ENCODE measurements at places on chromosomes 12 and 14.

- no peak for DNase-seq
These were observed 42.7 kb downstream of the ATF7IP start for GRCh38 chr12:14408208-14408607.

DNA sequence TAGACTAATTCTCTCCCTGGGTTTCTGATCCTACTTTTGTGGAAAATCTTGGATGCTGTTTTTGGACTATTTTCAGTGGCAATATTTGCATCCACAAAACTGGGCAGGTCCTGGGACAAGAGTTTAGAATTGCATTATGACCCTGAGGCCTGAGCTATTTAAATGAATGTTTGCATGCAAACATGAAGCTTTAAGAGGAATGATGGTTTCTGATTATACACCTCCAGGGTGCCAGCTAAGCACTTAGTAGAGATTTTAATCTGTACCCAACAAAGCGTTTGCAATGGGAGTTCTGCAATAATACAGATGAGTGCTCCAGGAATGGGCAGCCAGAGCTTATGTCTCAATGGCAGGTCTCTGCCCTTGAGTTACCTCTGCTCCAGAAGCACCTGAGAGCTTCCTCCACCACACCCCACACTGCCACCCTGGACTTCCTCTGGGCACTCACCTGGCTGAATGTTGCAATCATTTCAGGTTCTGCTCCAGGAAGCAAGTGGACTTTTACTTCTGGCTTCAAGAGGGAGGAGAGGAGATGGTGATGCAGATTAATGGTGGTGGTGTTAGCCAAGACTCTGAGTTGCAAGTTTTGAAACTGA, 6.0 kb upstream of the SPTLC2 start:
- no peak for DNase-seq

DNA sequence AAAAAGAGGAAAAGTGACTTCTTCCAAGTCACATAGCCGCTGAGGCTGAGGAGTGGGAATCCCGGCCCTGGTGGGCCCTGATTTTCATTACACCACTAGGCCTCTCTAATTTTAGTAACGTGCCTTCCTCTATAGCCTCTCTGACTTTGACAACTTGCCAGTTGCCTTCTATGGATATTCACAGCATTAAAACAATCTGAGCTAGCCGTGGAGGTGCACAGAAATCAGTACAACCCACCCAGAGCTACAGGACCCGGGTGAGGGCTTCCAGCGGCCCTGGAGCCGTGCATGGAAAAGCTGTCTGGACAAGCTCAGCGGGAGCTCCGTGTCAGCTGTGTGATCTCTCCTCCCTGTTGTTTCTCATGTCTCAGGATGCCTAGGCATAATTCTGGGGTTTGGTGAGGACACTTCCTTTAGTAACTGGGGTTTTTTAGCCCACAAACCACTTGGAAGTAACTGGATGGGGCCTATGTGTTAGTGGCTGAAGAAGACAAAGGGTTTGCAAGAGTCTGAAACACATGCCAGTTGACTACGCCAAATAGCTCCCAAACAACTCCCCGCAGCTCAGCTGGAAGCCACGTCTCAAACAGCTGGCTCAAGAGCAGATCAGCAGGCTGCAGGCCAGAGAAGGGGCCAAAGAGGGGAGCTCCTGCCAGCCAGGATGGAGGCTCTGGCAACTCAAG, 53.0 kb downstream of the SSH1 start:
- no peak for DNase-seq

DNA sequence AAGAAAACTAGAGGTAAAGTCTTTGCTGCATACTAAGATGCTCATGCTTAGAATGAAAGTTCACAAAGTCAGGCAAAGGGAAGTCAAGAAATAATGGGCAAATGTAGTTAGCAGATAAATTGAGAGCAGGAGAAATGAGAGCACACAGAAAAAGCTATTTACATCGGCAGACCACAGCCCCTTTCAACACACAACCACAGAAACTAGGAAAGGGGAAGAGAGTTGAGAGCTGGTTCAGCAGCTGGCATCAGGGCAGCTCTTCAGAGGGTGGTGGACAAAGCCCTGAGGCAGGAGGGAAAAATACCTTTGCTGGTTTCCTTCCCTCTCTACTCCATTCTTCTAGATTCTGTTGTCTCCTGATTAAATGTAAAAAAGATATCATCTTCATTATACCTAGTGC, 95.4 kb upstream of the ANO4 start:
- no peak for DNase-seq

DNA sequence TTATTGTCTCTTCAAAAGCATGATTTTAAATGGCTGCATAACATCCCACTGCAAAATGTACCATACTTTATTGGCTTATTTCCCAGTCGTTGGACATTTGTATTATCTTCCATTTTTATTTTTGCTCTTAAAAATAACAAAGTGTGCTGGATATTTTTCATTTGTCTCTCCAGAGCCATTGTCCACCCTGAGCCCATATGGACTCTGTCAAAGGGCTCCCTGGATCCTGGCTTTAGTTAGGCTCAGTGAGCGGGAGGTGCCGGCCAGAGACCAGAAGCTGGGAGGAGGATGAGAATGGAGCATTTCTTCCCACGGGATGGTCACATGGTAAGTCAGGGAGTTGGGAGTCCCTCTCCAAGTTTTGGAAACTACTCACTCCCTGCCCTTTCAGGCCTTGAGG, 296.9 kb downstream of the NUAK1 start:
- no peak for DNase-seq

GRCh38 chr12:124299628-124300388, 4.9 kb downstream of the RFLNA start:
- DNase-seq, result no peak

- DNase-seq, result no peak
These were observed 1.6 kb downstream of the CLEC2B start for GRCh38 chr12:9867531-9867930.

GRCh38 chr12:132373901-132374611, 44.7 kb upstream of the GALNT9 start:
- no peak for DNase-seq

DNA sequence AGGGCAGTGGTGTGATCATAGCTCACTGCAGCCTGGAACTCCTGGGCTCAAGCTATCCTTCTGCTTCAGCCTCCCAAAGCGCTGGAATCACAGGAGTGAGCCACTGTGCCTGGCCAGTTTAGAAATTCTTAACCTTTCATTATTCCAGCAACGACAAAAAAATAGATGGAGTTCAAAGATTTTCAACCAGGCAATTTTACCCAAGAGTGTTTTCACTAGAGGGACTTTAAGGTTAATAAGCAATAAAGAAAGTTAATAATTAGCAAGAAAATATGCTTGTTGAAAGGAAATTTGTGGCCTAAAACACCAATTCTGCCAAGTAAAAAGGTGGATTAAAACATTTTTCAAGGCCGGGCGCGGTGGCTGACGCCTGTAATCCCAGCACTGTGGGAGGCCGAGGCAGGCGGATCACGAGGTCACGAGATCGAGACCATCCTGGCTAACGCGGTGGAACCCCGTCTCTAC, 14.8 kb downstream of the CDKL1 start:
- no peak for DNase-seq

DNA sequence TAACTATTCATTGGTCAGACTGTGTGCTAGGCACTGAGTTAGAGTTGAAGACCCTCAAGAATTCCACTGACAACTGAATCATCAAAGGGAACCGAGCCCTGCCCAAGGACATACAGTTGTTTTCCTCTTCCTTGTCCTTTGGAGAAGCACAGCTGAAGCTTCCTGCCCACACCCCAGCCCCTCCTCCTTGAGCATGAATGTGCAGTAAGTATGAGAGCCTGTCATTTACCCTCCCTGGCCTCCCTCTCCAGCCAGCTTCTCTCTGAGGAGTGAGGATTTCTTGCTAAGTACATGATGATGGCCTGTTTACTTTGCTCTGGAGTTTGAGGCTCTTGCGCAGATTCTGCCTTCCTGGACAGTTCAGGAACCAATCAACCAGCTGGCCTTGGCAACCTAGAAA, 235.2 kb downstream of the CACNA1C start:
- DNase-seq, result no peak

- no peak for DNase-seq
These were observed 51.9 kb downstream of the ZFYVE26 start for GRCh38 chr14:67764496-67764895.

- DNase-seq, result no peak
These were observed 66.9 kb upstream of the NRXN3 start for GRCh38 chr14:78103271-78103670.

DNA sequence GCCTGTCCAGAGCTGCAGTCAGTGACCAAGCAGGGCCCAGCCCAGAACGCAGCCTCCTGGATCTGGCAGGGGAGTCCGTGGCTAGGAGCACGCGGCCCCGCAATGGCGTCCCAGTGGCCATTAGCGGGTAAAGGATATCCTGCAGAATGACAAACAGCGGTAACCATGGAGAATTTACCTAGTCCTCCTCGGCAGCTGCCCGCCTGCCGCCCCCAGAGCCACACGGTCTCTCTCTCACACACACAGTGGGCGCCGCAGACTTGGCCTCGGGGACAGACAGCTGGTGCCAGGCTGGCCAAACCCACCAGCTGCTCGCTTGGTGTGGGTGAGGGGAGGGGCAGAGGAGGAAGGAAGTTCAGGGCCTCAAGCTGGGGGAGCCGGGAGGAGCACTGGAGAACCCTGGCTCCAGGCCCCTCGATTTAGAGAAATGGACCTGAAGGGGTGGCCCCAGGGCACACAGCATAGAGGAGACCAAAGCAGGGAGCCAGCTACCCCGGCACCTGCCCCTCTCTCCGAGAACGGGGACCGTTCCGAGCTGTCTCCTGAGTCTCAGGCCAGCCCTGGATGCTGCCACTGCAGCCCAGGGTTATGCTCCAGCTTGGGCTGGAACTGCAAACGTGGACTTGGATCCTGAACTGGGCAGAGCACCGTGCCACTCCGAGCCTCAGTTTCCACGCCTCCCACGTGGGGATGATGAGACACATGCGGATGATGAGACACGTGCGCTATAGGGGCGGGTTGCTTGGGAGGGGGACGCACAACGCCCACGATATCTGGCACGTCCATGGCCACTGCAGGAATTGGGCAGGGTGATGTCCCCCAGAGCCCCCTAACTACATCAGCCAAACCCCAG, 3.4 kb downstream of the CDK2AP1 start:
- DNase-seq, result peak; percentile 56

- no peak for DNase-seq
These were observed 8.8 kb downstream of the PPP1CC start for GRCh38 chr12:110733900-110734299.

DNA sequence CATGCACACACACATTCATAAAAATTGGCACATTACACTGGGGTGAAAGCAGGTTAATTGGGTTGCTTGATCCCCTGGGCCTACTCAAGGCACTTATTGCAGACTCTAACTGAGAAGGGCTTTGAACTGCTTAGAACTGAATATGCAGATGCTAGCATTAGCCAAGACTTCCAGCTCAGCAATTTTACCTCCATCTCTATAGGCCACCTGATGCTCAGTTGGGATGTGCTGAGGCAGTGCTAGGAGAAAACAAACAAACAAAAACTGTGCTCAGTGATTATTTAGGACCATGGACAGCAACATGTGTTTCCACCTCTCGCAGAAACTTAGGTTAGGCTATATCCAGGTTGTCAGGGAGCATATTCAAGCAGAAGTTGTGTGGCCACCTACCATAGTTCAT, 124.8 kb upstream of the WSCD2 start:
- no peak for DNase-seq

All from amygdala (tissue), 56 donors.